Uterus (tissue), 4 donors: ENCODE measurements at places on chromosomes 5 and 9. TPM values are rescaled to one million over a fixed set of nuclear protein-coding genes. Genes with fewer than 3 reads are reported as not detected.

Gene SAXO1
- total RNA-seq = 0.37 TPM

Gene LHX2
- total RNA-seq = not detected

Gene PCDHB3
- total RNA-seq = 1.2 TPM

Gene CTXN3
- not detected for total RNA-seq

Gene CEP120
- 44.4 TPM for total RNA-seq

Gene BARHL1
- not detected for total RNA-seq

Gene PCDHB5
- total RNA-seq = 11.5 TPM

Gene PCDHB7
- 8.0 TPM for total RNA-seq

Gene CORO2A
- 4.0 TPM for total RNA-seq

Gene AGXT2
- not detected for total RNA-seq

Gene C5orf52
- total RNA-seq = not detected

Gene DENND1A
- total RNA-seq = 34.5 TPM

DNA sequence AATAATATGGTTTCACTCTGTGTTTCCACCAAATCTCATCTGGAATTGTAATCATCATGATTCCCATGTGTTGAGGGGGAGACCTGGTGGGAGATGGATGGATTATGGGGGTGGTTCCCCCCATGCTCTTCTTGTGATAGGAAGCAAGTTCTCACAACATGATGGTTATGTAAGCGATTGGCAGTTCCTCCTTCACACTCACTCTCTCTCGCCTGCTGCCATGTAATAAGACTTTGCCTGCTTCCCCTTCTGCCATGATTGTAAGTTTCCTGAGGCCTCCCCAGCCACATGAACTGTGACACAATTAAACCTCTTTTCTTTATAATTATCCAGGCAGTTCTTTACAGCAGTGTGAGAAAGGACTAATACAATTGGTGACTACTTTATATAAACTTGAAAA lies 48.4 kb downstream of the PTBP3 start:
- no peaks in the 10 kb centered on the region for H3K27me3 ChIP-seq
- no peak for DNase-seq
- H3K36me3 ChIP-seq = no peaks in the 10 kb centered on the region
- H3K4me1 ChIP-seq = no peaks in the 10 kb centered on the region
- H3K4me3 ChIP-seq = no peak overlapping the region
- H3K27ac ChIP-seq = no peak overlapping the region

- H3K27me3 ChIP-seq = no peaks in the 10 kb centered on the region
- no peaks in the 10 kb centered on the region for H3K4me1 ChIP-seq
- H3K27ac ChIP-seq = peak overlapping the region; percentile 57
- no peak for DNase-seq
- no peak overlapping the region for H3K4me3 ChIP-seq
These were observed 97.3 kb upstream of the EQTN start for GRCh38 chr9:27394154-27394825.

DNA sequence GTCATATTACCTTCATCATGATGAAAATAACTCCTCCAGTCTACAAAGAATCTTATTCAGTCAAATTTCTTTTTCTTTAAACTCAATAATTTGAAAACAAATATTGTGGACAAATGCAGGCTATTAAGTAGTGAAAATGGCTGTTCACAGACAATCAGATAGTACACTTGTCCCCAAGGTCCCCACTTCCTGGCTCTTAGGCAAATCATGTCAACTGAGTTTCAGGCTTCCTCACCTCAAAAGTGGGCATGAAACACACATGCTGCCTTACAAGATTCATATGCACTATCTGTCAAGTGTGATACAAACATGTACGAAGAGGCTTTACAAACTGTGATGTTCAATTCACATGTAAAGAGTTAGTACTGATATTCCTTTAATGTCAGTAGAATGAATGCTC lies 385.2 kb upstream of the SEMA6A start:
- no peak for DNase-seq
- no peak overlapping the region for H3K27ac ChIP-seq
- H3K27me3 ChIP-seq = no peaks in the 10 kb centered on the region
- no peak overlapping the region for H3K4me3 ChIP-seq
- H3K36me3 ChIP-seq = no peaks in the 10 kb centered on the region

GRCh38 chr5:162325143-162325727 lies 257.7 kb downstream of the GABRG2 start:
- no peak overlapping the region for H3K4me3 ChIP-seq
- no peaks in the 10 kb centered on the region for H3K4me1 ChIP-seq
- H3K27me3 ChIP-seq = no peaks in the 10 kb centered on the region
- H3K36me3 ChIP-seq = no peaks in the 10 kb centered on the region
- no peak overlapping the region for H3K27ac ChIP-seq

GRCh38 chr5:34412736-34413135 lies 243.4 kb upstream of the RAI14 start:
- H3K27ac ChIP-seq = no peak overlapping the region
- DNase-seq = no peak
- H3K27me3 ChIP-seq = no peaks in the 10 kb centered on the region
- no peaks in the 10 kb centered on the region for H3K36me3 ChIP-seq

GRCh38 chr9:112327718-112328450 lies 5.5 kb downstream of the PTBP3 start:
- no peak overlapping the region for H3K27ac ChIP-seq
- H3K27me3 ChIP-seq = no peaks in the 10 kb centered on the region
- no peak overlapping the region for H3K4me3 ChIP-seq
- H3K36me3 ChIP-seq = no peaks in the 10 kb centered on the region

- no peak within 1 kb of the TSS for H3K27ac ChIP-seq
- peak within 1 kb of the TSS; percentile 1 for H3K4me3 ChIP-seq
- no peaks in the 10 kb centered on the region for H3K36me3 ChIP-seq
- peak; percentile 46 for DNase-seq
- H3K4me1 ChIP-seq = no peaks in the 10 kb centered on the region
These were observed at the start of gene PCDHB16 for GRCh38 chr5:141182248-141182647. Gene PCDHB16 (plus strand): TSS chr5:141182387. CDS start chr5:141182560, 173 bp downstream.

- no peak overlapping the region for H3K27ac ChIP-seq
- H3K4me1 ChIP-seq = peaks cover 4% of the 10 kb centered on the region
- no peak for DNase-seq
- H3K4me3 ChIP-seq = no peak overlapping the region
- H3K27me3 ChIP-seq = no peaks in the 10 kb centered on the region
These were observed 74.0 kb upstream of the PLPP1 start for GRCh38 chr5:55608595-55609349.

DNA sequence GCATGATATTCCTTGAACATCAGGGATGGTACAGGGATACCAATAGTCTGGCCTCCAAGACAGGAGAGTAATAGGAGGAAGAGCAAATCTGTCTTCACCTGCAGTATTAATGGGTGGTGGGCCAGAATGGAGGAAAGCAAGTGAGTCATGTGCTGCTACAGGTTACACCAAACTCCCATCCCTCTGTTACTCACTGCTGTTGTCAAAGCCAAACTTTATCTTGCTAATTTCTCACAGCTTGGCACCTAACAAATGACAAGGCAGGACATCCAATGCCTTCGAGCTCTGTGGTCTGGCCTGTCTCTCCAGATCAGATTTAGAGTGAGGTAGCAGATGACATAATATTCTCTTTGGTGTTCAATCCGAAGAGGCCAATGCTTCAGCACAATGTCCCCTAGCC lies 26.8 kb downstream of the PLAC8L1 start:
- no peaks in the 10 kb centered on the region for H3K27me3 ChIP-seq
- H3K27ac ChIP-seq = no peak overlapping the region
- no peak for DNase-seq
- no peaks in the 10 kb centered on the region for H3K36me3 ChIP-seq

GRCh38 chr9:136036050-136036449 lies 59.0 kb downstream of the NACC2 start:
- no peak overlapping the region for H3K4me3 ChIP-seq
- no peak overlapping the region for H3K27ac ChIP-seq
- no peaks in the 10 kb centered on the region for H3K27me3 ChIP-seq
- H3K36me3 ChIP-seq = no peaks in the 10 kb centered on the region
- DNase-seq = no peak
- no peaks in the 10 kb centered on the region for H3K4me1 ChIP-seq

GRCh38 chr9:129109952-129110739 lies 447 bp downstream of the CRAT start:
- peak; percentile 46 for DNase-seq
- no peaks in the 10 kb centered on the region for H3K36me3 ChIP-seq
- H3K4me3 ChIP-seq = peak overlapping the region; percentile 78
- no peaks in the 10 kb centered on the region for H3K27me3 ChIP-seq

GRCh38 chr5:59838989-59839388 lies 54.5 kb downstream of the PDE4D start:
- H3K4me1 ChIP-seq = no peaks in the 10 kb centered on the region
- H3K27me3 ChIP-seq = no peaks in the 10 kb centered on the region
- H3K27ac ChIP-seq = no peak overlapping the region
- no peak for DNase-seq

DNA sequence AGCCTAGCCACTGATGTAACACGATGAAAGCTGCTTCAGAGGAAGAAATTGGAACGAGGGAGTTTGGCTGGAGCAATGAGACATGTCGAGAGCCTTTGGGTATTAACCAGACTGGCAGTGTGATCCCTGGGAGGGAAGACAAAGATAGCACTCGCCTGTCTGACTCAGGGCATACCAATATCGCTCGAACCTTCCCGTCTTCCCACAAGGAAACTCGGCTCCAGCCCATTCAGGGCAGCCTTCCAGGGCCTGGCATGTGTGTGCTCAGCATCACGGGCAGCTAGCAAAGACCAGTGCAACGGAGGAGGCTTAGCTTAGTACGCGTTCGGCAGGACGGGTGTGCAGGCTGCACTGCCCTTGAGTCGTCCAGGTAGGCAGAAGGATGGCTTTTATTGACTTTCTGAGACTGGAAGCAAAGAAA lies 356.9 kb upstream of the WWC1 start:
- no peaks in the 10 kb centered on the region for H3K4me1 ChIP-seq
- no peaks in the 10 kb centered on the region for H3K27me3 ChIP-seq
- H3K36me3 ChIP-seq = no peaks in the 10 kb centered on the region
- DNase-seq = no peak
- H3K4me3 ChIP-seq = no peak overlapping the region

GRCh38 chr9:96168882-96169281 lies 133.1 kb downstream of the HSD17B3 start:
- no peaks in the 10 kb centered on the region for H3K36me3 ChIP-seq
- no peaks in the 10 kb centered on the region for H3K27me3 ChIP-seq
- no peak overlapping the region for H3K4me3 ChIP-seq
- DNase-seq = no peak
- no peaks in the 10 kb centered on the region for H3K4me1 ChIP-seq
- H3K27ac ChIP-seq = no peak overlapping the region

- no peak overlapping the region for H3K4me3 ChIP-seq
- no peak for DNase-seq
- H3K36me3 ChIP-seq = no peaks in the 10 kb centered on the region
- H3K4me1 ChIP-seq = no peaks in the 10 kb centered on the region
- H3K27ac ChIP-seq = no peak overlapping the region
These were observed 850 bp upstream of the CCL19 start for GRCh38 chr9:34691936-34692315.

DNA sequence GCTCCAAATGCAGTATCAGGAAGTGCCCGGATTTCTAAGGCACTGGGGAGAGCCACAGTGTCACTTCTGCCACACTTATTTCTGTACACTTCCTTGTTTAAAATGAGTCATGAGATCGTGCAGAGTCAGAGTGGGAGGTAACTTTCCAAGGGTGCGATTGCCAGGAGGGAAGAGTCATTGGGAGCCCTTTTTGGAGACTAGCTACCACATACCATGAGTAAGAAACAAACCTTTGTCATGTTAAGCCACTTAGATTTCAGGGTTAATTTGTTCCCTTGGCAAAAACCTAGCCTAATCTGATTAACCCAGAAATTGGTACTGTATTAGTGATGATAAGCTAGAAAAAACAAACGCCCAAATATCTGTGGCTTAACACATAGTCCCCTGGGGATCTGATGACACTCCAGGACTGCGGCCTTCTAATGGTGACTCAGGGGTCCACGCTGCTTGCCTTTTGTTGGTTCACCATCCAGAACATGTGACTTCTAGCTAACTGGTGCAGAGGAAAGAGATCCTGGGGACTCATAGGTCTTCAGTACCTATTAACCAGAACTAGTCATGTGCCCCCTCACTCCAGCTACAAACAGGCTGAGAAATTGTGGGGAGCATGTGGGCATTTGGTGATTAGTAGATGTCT lies 48.6 kb upstream of the TLE1 start:
- no peaks in the 10 kb centered on the region for H3K36me3 ChIP-seq
- no peak overlapping the region for H3K27ac ChIP-seq
- no peak overlapping the region for H3K4me3 ChIP-seq
- no peaks in the 10 kb centered on the region for H3K27me3 ChIP-seq
- no peaks in the 10 kb centered on the region for H3K4me1 ChIP-seq

DNA sequence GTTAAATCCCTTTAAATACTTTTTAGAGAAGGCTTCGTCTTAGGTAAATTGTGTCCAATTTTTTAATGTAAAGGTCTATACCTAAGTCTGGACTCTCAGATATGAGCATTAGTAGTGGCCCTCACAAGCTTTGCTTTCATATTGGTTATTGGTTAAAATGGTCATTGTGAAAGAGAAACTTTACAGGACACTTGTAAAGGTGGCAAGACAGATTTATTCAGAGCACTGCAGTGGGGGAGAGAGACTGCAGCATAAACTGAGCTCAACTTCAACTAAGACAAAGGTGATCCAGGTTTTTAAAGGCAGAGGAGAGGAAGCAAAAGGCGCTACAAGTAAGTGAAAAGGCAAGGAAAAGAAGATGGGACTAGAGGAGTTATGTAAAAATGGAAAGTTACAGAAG lies 157.7 kb downstream of the PARP8 start:
- no peak overlapping the region for H3K27ac ChIP-seq
- no peaks in the 10 kb centered on the region for H3K27me3 ChIP-seq
- DNase-seq = no peak

DNA sequence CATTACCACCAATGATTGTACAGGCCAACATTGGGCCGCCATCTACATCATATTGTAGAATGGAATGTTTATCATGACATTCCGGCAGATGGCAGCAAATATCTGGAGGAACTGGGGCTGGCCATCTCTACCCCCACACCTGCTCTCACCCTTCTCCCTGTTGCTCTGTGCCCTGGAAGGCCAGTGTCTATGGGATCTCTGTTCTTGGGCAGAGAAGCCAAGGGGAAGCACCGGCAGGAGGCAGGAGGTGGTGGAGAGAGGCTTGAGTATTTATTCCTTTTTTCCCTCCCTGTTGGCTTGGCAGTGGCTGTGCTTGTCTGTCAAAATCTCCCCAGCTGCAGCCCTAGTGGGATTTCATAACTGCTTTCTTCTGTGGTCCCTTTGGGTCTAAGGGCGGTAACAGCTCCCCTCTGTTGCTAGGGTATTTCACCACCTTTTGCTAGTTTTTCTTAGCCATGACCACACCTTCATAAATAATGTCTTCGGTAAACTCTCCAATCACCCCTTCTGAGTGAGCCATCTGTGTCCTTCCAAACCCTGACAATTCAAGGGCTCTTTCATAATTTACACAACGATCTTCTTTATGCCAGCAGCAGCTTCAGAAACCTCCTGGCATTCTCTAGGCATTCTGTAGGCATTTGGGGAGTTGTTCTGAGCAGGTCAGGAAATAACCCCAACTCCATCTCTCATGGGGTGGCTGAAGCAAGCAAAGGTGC lies 225.8 kb downstream of the MELK start:
- no peaks in the 10 kb centered on the region for H3K27me3 ChIP-seq
- no peak for DNase-seq
- no peaks in the 10 kb centered on the region for H3K4me1 ChIP-seq
- H3K4me3 ChIP-seq = no peak overlapping the region
- no peak overlapping the region for H3K27ac ChIP-seq
- no peaks in the 10 kb centered on the region for H3K36me3 ChIP-seq
